H54 (cell line): ENCODE measurements at places on chromosomes 6 and 20.

- DNase-seq = peak; percentile 4
These were observed 257.4 kb downstream of the PLCB1 start for GRCh38 chr20:8389381-8390036.

DNA sequence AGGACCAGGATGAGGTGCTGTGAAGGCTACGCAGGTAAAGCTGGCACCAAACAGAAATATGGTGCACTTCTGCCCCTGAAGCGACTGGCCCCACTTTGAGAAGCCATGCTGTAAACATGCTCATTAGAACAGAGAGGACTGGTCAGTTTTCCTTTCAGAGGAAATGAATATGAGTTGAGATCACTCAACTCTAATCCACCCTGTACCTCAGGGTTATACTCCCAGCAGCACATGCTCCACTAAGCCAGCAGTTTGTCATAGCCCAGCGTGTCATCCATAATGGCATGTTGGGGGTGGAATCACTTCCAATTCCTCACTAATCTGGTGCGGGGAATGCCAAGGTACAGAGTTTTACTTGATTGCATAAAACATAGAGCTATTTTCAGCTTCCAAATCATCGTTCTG is 98.1 kb downstream of the HIVEP2 start:
- no peak for DNase-seq

- no peak for DNase-seq
These were observed 74.4 kb downstream of the ITCH start for GRCh38 chr20:34437330-34437986.

DNA sequence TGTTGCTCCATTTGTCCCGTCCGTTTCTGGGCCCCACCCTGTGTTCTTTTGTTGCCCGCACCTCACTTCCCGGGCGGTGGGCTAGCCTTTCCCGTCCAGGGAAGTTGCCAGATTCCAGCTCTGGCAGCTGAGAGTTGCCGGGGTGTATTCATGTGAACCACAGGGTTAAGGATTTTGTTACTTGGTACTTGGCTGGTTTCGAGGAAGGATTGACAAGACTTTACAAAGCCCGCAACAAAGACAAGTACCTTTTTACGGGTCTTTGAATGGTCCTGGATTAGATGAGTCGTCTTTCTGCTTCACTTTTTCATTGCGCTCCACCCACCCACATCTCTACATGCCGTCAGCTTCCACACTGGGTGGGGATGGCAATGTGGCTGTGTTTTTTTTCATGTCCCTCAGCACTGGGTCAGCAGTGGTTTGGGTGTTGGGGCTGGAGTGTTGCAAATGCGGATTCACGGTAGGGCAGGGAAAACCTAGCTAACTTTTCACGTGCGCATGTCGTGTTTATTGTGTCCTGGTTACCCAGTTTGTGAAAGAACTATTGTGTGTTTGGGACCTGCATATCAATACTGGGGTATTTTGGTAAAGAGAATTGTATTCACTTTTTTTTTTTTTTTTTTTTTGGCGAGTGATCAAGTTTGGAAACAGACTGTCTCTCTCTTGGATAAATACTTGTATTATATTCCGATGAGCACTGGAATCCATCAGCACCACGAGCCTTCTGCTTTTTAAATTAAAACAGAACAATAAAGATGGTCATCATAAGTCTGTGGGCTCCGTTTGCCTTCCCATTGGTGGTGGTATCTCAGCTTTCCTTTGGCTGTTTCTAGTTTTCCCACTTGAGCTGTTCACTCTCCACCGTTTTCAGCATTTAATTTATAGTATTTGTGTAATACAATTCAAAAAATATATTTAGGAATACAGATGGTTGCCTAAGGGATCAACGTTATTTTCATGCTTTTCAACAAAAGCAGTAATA is 1.2 kb downstream of the DUSP22 start:
- DNase-seq = no peak

DNA sequence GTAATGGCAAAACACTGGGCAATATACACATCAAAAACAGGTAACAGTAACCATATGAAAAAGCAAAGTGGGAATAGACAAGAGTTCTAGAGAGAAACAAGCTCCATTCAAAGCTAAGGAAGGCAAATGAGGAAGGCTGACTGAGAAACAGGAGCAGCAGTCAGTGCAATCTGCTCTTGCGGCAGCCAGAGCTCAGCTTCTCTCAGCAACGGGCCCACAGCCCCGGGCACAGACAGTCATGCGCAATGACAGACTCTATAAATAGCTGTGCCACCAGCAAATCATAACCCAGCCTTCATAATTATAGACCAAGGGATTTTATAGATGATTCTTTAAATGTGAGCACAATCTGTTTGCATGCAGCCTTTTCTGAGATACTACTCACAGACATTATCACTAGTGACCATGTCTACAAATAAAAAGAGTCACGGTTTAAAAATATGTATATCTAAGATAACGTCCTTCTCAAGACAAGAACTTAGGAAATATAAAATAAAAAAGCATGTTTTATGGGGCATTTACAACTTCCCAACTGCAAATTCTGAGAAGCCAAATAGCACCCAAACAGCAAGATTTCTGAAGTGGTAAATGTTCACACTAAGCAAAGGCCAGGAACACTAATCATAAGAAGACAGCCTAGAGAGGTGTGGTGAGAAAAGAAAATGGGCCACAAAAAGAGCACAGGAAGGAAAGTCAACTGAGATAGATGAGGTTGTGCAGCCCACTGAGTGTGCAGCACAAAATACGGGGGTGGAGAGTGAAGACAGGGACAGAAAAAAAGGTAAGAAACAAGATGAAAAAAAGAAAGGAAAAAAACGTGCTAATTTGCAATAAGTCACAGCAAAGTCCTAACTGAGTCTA is 39.9 kb upstream of the BEND6 start:
- DNase-seq = no peak

DNA sequence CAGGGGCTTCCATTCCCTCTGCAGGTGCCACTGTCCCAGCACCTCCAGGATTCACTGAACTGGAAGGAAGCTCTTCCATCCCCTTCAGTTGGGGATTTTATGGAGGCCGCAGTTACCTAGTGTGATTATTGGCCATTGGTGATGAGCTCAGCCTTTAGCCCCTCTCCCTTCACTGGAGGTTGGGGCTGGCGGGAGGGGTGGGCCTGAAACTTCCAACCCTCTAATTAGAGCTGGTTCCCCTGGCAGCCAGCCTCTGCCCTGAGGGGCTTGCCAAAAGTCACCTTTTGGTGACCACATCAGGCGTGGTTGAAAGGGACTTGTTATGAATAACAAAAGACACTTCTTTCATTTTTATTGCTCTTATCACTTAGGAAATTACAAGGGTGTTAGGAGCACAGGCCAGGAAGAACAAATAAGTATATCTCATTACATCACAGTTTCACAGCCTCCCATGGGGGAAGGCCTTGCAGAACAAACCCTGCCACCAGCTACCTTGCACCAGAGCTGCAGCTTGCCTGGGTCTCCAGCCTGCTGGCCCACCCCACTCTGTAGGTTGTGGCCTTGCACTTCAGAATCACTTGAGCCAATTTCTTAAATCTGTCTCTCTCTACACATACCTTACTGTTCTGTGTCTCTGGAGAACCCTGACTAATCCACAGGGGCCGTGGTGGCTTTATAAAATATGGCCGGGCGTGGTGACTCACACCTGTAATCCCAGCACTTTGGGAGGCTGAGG is 5.0 kb downstream of the PYGB start:
- no peak for DNase-seq

DNA sequence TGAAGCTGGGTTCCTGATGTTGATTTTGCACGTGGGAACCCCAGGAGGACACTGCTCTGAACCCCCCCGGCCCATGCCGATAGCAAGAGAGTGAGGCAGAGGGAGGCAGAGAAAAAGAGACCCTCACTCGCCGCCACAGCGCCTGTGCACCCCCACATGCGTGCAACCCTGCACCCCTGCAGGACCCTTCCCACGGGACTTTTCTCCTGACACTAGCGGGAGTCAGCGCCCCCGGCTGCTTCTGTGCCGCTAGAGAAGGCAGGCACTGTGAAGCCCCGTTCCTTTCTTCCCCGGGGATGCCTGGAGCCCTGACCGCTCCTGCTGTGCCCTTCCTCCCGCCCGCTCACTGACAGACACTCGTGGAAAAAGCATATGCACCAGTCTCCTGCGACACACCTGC is 67.4 kb downstream of the GMPR start:
- no peak for DNase-seq

DNA sequence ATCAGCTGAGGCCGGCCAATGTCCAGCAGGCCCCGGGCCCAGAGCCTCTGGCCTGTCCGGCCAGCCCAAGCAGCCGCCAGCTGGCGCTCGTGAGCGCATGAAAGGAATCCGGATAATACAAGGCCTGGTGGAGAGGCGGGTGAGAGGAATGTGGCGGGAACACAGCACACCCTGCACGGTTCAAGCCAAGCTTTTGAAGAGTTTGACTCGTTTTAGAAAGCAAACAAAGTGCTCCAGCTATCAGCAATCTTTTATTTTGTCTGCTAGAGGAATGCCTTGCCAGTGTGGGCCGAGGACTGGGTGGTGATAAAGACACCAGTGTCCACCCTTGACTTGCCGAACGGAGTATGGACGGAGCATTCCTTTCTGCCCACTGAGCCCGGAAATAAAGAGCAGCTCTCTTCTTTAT is 9.3 kb upstream of the NEDD9 start:
- no peak for DNase-seq

DNA sequence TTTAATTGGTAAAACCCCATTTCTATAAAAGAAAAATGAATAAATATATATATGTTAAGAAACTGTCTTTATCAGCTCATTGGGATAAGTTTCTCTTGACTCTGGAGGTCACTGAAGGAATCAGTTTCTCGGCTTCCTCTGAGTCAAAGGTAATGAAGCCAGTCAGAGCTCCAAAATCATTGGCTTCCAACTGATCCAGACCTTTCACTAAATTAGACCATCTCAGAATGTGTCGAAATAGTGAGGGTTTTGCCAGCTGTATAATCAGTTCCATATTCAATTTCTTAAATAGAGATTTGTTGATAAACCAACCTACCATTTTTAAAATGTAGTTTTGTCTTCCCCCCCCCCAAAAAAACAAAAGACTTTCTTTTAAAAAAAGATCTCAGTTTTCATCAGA is 60.5 kb upstream of the SRSF6 start:
- DNase-seq = no peak

DNA sequence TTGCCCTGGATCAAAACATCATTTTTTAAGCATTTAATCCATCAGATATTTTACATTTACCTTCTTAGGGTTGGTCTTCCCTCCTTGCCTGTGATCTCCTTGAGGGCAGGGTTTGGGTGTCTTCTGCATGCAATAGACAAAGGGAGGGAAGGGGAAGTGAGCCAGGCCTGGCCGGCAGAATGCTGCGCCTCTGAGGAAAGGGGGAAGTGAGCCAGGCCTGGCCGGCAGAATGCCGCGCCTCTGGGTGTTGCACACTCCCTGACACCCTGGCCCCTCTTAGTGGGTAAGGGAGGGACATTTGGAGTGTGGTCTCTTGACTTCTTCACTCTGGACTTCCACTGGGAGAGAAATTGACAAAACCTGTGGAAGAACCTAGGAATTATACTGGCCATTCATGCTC is 12.4 kb downstream of the PSMF1 start:
- DNase-seq = no peak

DNA sequence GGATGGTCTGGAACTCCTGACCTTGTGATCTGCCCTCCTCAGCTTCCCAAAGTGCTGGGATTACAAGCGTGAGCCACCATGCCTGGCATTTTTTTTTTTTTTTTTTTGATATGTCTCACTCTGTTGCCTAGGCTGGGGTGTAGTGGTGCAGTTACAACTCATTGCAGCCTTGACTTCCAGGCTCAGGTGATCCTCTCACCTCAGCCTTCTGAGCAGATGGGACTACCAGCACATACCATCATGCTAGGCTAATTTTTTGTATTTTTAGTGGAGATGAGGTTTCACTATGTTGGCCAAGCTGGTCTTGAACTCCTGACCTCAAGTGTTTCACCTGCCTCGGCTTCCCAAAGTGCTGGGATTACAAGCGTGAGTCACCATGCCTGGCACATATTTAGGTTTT is 34.3 kb downstream of the PHF20 start:
- no peak for DNase-seq

GRCh38 chr20:47859278-47859677 is 74.0 kb upstream of the SULF2 start:
- DNase-seq = no peak

DNA sequence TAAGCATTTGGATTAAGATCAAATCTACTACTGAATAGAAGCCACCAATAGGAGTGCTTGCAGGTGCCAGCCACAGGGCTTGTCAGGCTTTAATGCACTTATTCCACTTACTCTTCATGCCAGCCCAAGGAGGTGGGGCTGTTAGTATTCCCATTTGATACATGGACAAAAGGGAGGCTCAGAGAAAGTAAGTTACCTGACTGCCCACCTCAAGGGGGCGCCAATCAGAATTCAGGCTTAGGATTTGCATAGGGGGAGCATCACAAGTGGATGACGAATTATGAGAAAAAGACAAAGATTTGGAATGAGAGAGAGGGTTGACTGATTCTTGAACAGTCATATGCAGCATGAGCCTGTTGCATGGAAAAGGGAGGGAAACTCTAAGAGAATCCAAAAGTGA is 188.4 kb upstream of the TSHZ2 start:
- DNase-seq = no peak

DNA sequence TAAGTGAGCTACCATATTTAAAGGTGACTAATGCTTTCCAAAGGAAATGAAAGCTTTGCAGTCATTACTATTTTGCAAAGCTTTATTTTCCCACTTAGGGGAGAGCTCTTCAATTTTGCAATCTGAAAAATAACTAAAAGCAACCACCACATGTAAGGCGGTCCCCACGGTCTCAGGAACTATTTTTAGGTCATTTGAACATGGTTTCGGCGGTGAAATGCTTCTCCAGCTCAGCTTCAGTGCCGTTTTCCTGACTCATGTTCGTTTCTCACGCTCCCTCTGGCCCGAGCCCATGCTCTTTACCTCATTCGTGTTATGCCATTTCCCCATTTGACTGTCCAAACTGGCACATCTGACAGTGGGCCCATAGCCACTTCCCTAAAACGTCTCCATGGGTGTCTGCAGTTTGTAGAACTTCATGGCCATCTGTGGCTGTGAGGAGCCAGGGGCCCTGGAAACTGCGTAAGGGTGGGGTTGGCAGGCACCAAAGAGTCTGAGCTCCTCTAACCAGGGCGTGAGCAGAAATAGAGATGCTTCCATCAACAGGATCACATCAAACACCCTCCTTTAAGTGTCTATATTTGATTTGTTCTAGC is 46.5 kb downstream of the ADTRP start:
- DNase-seq = no peak

DNA sequence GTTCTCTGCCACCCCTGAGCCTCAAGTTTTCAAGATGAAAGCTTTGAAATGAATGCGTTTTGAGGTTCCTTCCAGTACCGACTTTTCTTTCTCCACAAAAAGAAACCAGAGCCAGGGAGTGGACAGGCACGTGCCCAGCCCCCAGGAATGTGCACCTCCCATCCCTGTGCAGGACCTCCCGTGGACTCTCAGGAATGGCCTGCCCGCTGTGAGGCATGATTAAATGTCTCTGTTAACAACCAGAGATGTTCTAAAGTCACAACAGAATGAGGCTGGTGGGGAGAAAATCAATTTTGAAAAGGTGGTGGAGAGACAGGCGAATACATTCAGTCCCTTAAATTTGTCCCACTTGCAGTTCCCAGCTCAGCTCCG is 1.5 kb downstream of the TGM3 start:
- no peak for DNase-seq

GRCh38 chr20:47285189-47285588 is 71.3 kb downstream of the ZMYND8 start:
- DNase-seq = no peak

- DNase-seq = no peak
These were observed 13.7 kb upstream of the BPIFA2 start for GRCh38 chr20:33154252-33154651.
